ENCODE measurements at places on chromosomes 7 and 10.

DNA sequence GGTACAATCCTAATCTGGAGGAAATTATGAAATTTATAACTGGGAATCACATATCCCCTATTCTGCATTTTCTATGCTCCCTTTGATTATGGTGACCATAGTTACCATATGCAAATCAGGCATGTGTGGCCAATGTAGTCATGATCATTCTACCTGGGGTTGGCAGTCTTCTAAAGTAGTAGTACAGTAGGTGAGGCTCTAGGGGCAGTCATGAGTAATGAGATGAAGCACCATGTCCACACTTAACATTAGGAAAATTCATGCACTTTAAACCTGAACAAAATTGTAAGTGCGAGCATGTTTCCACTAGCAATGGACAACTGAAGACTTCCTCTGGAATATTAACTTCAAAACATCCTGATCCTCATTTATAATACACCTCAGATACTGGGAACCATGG is 545.9 kb downstream of the SUGCT start:
- no peak for DNase-seq

GRCh38 chr7:159061209-159061608 is 83.5 kb downstream of the VIPR2 start:
- DNase-seq: no peak

DNA sequence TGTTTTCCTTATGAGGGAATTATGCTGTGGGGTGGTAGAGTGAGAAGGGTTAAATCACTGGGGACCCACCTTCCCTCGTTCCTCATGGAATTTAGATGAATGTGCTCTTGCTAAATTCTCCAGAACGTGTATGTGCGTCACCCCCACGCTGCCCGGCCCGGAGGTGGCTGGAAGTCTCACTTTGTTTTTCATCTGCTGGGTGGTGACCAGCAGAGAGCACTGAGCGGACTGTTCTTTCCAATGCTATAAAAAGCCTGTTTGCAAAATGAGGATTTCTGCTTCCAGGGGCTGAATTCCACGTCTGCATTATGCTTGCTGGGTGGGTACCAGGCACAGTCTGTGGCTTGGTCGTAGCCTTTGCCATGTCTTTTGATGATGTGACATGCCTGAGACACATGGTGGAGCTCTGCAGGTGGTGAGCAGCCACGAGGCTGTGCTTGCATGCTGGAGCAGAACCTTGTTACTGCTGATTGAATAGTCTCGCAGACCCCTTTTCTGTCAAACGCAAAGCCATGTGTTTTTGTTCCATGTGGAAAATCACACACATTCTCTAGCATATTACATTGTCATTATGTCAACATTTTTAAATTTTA is 31.9 kb upstream of the INSYN2A start:
- DNase-seq: no peak

- DNase-seq: peak; percentile 24
Measured at GRCh38 chr7:150322114-150322832, 882 bp upstream of the LRRC61 start.

DNA sequence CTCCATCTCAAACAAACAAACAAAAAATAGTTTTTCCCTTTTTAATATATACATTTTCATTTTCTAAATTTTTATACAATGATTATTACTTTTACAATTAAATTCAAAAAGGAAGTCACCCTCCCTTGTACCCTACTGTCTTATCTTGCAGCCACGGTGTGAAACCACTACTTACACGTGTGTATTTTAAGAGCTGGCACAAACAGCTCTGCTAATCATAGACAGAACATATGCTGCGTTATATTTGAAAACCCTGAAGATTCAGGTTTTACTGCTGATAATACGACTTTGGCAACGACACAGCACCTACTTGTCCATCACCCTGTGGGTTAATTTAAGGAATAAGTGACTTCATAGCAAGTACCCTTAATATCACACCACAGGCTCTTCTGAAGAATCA is 991 bp downstream of the ANKRD61 start:
- peak; percentile 46 for DNase-seq

DNA sequence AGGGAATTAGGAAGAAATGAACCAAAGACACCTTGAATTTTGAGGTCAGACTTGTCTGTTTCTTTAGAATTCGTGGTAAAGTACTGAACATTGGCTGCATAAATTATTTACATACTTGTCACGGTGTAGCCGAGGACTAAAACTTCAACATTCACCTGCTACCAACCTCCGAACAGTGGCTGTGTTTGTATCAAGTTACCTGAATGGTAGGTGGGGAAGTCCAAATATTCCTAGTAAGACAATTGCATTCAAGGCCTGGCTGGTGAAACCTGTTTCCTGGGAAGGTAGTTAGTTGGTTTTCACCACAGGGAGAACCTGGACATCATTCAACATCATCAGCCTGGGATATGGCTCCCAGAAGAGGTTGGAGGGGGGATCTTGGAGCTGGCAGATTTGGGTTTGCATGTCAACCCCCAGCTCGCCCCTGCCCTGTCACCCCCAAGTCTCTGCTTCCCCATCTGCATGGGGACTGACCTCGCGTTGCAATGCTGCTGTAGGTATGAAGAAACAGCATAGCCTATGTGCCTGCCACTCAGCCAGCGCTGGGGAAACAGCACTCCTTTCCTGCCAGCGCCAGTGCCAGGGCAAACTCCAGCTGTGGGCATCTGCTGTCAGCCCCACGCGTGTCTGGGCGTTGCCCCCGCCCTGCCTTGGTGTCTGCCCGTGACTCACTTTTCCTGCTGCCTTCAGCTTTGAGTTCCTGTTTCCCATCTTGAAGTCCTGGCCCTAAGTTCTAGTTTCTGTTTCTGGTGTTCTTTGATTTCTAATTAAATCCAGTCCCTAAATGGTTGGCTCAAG is 12.7 kb upstream of the LARP4B start:
- DNase-seq: peak; percentile 6

DNA sequence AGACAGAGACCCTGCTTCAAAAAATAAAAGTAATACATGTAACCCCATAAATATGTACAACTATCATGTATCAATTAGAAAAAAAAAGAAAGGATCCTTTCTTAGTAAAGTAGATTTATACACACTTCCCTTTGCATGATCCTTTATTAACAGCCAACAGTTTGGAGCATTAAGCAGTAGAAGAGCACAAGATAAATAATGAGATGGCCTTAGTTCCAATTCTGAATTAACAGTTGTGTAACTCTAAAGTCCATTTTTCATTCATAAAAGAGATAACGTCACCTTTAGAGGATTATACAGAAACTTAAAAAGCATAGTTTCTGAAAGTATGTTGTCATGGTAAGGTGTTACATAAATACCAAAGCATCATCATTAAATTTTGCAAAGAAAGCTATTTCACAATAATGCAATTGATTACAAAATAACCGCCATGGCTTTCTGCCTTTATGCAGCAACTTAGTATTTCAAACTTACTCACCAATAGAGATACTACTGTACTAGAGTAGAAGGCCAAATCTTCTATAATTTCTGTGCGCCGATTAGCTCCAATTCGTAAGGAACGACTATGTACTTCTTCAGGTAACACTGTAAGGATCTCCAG is 40.3 kb downstream of the TNPO3 start:
- DNase-seq: no peak

- DNase-seq: no peak
Measured at GRCh38 chr7:107206706-107207105, 37.9 kb downstream of the HBP1 start.

GRCh38 chr7:87359366-87359765 is 13.9 kb downstream of the CROT start:
- no peak for DNase-seq

- DNase-seq: no peak
Measured at GRCh38 chr10:44879531-44879899, 31.6 kb upstream of the TMEM72 start.

- no peak for DNase-seq
Measured at GRCh38 chr10:63237396-63237795, 104.3 kb downstream of the NRBF2 start.

DNA sequence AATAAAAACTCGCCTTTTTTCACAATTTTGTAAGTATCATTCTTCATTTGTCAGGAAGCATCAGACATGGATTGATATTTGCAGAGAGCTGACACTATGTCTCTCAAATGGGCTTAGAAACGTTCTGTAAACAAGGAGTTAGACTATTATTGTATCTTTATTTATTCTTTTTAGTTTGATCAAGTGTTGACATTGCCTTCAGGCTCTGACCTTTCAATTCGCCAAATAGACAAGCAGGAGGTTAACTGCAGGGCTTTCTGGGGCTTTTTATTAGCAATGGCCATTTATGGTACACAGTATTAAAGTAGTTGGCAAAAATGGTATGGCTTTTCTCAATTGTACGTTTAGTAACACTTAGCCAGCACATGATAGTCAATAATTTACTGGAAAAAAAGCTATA is 221.7 kb downstream of the ZWINT start:
- DNase-seq: no peak

DNA sequence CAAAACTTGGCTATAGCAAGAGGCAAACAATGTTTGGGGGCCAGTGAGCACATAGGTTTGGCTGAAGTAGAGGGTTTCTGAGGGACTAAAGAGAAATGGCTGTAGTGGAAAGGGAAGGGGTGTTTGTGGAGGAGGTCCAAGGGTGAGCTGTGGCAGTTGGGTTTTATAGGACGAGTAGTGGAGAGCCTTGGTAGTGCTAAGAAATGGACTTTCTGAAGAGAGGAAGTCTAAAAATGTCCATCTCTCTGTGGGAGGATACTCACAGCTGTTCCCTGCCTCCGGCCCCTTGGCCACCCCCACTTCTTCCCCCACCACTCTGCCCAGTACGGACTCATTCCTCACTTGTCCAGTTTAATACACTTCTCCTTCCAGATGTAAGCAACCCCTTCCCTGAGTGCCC is 64.3 kb downstream of the ZNF22 start:
- DNase-seq: no peak

DNA sequence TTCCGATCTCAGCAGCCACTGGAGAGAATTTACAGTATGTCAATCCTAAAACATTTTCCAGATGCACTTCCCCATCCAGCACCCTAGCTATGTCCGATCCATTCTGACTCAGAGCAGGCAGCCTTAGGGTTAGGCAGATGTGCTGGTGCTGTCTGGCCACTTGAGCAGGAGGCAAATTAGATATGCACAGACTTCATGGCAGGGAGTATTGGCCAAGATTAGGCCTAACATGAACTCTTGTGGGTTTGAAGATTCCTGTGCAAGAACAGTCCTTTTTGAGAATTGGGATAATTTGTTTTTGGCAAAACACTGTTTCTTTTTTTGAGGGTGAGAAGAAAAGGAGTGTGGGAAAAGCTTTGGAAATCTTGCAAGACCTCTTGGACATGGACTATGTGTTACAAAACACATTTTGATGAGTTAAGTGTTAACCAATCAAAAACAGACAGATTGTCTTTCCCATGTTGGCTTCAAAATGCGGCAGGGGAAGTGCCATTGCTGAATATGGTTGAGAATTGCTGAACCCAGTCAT is 218.6 kb upstream of the INHBA start:
- DNase-seq: no peak

GRCh38 chr10:91682912-91683311 is 50.0 kb upstream of the PPP1R3C start:
- no peak for DNase-seq

DNA sequence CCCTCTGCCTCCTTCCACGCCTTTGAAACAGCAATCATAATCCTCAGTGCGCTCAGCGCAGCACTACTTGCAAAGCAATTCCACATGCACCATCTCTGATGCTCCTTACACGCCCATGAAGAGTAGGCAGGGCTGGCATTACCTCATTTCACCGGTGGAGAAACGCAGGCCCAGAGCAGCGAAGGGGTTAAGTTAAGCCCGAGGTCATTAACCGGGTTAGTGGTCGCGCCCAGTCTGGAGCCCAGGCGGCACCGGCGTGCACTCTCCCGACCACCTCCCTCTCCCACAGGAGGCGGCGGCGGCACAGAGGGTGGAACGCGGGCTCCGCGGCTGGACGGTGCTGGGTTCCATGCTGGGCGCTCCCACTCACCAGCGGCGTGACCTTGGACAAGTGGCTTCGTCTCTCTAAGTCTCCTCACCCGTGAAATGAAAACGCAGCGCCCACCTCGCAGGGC is 515 bp downstream of the FASTK start:
- DNase-seq: no peak

GRCh38 chr10:22301193-22301592 is 15.0 kb upstream of the COMMD3 start:
- DNase-seq: no peak

- DNase-seq: no peak
Measured at GRCh38 chr7:37173670-37174069, 275.0 kb downstream of the ELMO1 start.

DNA sequence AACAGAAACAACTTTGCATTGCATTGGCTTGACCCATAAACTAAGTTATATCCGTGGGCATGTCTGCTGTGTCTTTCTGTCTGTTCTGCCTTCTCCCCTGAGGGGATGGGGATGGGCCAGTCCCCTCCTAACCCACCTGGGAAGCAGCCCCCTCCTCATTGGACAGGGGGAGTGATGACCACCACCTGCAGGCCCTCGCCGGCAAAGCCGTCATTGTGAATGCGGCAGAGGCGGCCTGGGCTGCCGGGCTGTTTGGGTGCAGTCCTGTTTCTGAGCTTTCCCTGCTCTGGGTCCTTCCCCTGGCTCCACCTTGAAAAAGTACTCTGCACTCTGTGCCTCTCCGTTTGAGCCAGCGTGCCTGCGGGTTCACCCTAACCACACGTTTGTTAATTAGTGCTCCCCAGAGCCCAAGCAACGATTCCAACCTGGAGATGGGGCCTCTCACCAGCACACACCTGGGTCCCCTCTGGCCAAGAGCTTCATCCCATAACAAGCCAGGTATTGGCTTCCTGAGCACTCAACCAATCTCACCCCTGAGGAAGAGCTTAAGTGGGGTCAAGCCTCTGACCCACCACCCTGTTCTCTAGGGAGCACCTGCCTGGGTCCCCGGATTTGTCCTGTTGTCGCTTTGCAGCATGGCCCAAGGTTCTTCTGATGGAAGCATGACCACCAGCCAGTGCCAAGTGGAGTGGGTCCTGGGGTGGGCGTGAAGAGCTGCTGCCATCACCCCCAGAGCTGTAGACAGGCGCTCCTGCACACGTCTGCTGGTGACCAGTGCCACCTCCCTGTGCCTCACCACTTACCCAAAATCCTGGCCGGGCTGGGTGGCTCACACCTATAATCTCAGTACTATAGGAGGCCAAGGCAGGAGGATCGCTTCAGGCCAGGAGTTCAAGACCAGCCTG is 39.4 kb upstream of the ZMIZ2 start:
- DNase-seq: no peak
